ENCODE measurements at places on chromosomes 7 and 10.

DNA sequence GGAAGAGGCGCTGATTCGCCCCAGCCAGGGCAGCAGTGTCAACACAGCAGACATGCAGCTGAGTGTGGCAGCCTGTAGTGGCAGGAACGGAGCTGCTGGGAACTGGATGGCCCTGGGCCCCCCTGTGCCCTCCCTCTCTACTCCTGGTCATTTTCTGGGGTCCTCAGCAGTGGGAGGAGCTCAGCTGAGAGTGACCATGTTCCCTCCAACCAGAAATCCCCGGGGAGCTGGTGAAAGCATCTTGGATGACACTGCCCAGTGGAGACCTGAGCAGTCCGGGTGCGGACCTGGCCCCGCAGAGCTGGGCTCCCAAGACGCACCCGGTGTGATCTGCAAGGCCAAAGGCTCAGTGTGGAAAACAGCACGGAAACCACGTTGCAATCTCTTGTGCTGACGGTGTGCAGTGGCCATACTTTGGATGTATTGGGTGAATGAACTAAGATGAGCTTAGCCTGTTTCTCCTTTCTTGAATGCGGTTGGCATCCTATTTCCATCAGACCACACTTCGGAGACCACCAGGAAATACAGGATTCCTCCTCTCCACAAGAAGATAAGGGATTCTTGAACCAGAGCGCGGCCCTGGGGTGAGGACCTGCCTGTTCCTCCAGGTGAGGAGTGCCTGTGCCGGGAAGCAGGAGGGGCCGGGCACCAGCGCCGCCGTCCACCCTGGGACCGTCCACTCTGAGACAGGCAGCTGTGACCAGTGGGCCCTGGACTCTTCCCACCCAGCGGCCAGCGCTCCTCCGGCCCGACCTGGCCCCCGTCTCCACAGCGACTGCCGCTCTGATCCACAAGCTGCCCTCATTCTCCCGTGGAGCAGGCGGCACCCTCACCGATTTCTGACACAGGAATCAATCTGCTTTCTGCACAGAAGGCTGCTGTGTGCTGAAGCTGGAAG, 93.5 kb upstream of the DIP2C start:
- no peak for DNase-seq

GRCh38 chr10:34102237-34102673, 712.8 kb downstream of the PARD3 start:
- DNase-seq: peak; percentile 64

DNA sequence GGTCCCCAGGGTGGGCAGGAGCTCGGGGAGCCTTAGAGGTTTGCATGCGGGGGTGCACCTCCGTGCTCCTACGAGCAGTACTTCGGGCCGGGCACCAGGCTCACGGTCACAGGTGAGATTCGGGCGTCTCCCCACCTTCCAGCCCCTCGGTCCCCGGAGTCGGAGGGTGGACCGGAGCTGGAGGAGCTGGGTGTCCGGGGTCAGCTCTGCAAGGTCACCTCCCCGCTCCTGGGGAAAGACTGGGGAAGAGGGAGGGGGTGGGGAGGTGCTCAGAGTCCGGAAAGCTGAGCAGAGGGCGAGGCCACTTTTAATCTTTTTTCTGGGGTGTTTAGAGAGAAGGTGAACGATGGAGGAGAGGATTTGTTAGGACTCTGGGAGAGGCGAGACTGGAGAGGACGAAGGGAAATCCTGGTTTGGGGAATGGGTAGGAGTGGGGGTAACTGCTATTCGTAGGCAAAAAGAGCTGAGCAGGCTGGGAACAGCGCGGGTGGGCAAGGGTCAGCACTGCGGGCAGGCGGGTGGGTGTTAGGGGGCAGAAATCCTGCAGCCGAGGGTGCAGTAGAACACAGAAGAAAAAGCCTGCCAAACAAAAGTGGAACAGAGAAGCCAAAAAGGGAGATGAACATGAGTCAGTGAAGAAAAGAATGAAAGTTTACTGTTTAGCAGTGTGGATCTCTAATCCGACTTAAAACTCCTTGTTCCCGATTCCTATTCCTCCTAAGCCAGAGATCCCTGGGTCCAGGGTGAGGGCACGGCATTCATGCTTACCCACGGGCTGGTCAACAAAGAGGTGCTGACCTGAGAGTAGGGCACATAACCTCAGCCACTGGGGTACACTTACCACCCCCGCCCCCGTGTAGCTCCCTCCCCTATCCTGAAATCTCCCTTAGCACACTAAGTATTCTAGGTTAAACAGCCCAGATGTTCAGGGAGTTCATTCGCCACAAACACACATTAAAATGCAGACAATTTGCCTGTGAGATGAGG, 26.9 kb downstream of the PRSS2 start:
- DNase-seq: no peak

DNA sequence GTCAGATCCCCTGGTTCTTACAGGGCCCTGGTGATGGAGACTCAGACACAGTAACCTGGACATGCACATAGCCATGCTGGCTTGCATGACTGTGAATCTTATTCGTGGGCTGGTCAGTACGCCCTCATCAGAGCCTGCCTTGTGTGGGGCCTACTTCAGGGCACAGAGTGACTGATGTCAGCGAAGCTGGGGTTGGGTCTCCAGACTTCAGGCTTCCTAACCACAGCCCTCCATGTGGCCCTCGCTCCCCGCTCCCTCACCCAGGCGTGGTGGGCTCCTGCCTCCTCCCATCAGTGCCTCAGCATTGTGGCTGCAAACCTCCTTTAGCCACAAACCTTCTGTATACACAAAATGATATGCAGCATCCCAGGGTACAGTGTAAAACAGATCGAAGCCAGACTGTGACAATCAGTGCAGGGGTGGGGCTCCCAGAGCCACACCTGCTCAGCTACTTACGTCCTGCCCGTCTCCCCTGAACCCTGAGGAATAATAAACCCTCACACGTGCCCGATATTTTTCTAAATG, 7.1 kb upstream of the C10orf105 start:
- no peak for DNase-seq

- peak; percentile 68 for DNase-seq
Measured at GRCh38 chr7:39746103-39746819, 122.9 kb downstream of the RALA start.

- no peak for DNase-seq
Measured at GRCh38 chr10:70879207-70879606, 9.2 kb downstream of the PCBD1 start.

GRCh38 chr10:71649631-71650030, 69.9 kb downstream of the C10orf105 start:
- DNase-seq: no peak
